ENCODE measurements at places on chromosomes 5 and 9.
A peak's percentile ranks its signal among the peaks of the same experiment; 100 is the strongest.

GRCh38 chr9:78112406-78112805 is 80.8 kb upstream of the GNAQ start:
- no peaks in the 10 kb centered on the region for H3K4me1 ChIP-seq
- H3K36me3 ChIP-seq = no peaks in the 10 kb centered on the region
- no peak overlapping the region for H3K27ac ChIP-seq
- DNase-seq = no peak

- no peaks in the 10 kb centered on the region for H3K4me1 ChIP-seq
- no peak for DNase-seq
- no peaks in the 10 kb centered on the region for H3K36me3 ChIP-seq
- no peaks in the 10 kb centered on the region for H3K27me3 ChIP-seq
- H3K27ac ChIP-seq = no peak overlapping the region
Measured at GRCh38 chr9:28720746-28721145, 1147.5 kb upstream of the C9orf72 start.

GRCh38 chr5:10856683-10857337 is 95.8 kb upstream of the DAP start:
- peaks cover 2% of the 10 kb centered on the region for H3K4me1 ChIP-seq
- H3K36me3 ChIP-seq = no peaks in the 10 kb centered on the region
- H3K27me3 ChIP-seq = no peaks in the 10 kb centered on the region
- H3K27ac ChIP-seq = no peak overlapping the region

DNA sequence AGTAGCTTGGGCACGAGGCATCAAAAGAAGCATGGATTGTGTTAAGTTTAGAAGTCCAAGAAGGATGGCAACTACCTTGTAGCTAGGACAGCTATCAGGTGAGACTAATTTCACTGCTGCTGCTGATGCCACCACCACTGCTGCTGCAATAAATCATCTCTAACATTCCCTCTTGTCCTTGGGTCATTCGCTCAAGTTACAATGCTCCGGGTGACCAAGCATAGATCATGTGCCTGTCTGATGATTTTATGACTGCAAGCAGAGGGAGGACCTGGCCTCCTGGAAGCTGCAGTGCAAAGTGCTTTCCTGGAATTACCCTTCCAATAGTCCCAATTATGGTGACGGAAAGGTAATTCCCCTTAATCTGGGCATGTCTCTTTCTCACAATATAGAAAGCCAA is 334.4 kb downstream of the PRELID2 start:
- H3K4me1 ChIP-seq = 0 out of 2 replicates have a peak, but pooled peaks cover 2% of the 10 kb centered on the region
- no peaks in the 10 kb centered on the region for H3K36me3 ChIP-seq
- DNase-seq = no peak
- no peak overlapping the region for H3K27ac ChIP-seq
- no peaks in the 10 kb centered on the region for H3K27me3 ChIP-seq

DNA sequence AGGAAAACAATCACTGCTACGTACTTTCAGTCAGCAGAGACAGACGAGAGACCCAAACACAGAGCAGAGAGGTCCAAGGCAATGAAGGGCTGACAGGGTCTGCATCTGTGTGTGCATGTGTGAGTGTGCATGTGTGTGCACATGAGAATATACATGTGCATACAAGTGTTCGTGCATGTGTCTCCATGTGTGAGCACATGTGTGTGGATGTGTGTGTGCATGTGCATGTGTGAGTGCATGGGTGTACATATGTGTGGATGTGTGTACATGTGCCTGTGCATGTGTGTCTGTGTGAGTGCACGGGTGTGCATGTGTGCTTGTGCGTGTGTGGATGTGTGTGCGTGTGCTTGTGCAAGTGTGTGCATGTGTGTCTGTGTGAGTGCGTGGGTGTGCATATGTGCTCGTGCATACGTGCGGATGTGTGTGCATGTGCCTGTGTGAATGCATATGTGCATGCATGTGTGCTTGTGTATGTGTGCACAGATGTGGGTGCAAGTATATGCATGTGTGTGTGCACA is 82.3 kb downstream of the OLFM1 start:
- H3K27ac ChIP-seq = no peak overlapping the region
- no peaks in the 10 kb centered on the region for H3K36me3 ChIP-seq
- no peak overlapping the region for H3K4me3 ChIP-seq
- H3K4me1 ChIP-seq = no peaks in the 10 kb centered on the region
- no peaks in the 10 kb centered on the region for H3K27me3 ChIP-seq
- DNase-seq = no peak

DNA sequence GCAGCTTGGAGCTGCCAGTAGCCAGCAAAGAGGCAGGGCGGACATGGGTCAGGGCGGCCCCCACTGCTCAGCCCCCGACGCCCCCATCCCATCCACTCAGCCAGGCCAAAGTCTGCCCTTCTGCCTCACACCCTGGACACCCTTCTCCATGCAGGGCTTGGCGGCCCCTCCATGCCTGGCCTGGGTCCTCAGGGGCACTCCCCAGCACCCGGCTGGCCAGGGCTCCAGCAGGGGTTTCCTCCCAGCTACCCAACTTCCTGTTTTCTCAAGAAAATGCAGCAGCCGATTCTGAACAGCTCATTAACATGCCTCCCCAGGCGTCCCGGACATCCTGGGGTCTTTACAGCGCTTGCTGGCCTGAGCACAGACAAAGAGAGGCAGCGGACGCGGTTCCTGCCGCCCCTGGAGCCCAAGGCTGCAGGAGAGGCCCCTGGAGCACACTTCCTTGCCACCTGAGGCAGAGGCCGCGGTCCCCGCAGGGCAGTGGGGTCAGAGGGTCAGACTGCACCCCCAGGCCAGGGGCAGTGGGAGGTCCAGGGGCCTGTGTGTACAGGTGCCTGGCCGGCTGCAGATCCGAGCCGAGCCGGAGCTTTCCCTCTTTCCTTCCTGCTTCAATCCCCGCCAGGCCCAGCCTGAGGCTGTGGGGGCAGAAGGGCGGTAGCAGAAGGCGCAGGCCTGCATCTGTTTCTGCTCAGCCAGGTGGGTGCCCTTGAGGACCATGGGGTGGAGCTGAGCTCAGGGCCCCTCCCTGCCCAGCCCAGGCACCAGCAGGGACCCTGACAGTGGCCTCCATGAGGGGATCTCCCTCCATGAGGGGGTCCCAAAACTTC is 18.7 kb upstream of the NRARP start:
- no peak overlapping the region for H3K4me3 ChIP-seq
- DNase-seq = no peak
- no peak overlapping the region for H3K27ac ChIP-seq
- H3K4me1 ChIP-seq = peaks cover 4% of the 10 kb centered on the region
- no peaks in the 10 kb centered on the region for H3K27me3 ChIP-seq
- no peaks in the 10 kb centered on the region for H3K36me3 ChIP-seq

DNA sequence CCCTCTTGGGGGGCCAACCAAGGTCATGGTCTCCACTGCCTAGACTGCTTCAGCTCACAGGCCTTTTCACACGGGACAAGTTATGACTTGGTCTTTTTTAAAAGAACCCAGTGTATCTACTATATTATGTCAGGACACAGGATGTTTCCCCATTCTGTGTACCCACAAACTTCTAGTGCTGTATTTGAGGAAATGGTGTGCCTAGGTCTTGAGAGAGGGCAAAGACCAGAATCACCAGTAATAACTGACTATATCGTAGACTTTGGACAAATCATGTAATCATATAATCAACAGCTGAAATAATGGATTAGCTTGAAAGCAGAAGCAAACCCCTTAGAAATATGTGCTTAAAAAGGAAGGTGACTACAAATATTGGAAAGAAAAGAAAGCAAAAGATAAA is 133.3 kb downstream of the ARL15 start:
- DNase-seq = no peak
- no peak overlapping the region for H3K27ac ChIP-seq
- no peaks in the 10 kb centered on the region for H3K27me3 ChIP-seq
- H3K4me3 ChIP-seq = no peak overlapping the region

- H3K4me3 ChIP-seq = no peak overlapping the region
- no peak for DNase-seq
- H3K4me1 ChIP-seq = no peaks in the 10 kb centered on the region
- H3K27ac ChIP-seq = no peak overlapping the region
Measured at GRCh38 chr9:137438591-137439157, 2.5 kb downstream of the ENTPD8 start.

DNA sequence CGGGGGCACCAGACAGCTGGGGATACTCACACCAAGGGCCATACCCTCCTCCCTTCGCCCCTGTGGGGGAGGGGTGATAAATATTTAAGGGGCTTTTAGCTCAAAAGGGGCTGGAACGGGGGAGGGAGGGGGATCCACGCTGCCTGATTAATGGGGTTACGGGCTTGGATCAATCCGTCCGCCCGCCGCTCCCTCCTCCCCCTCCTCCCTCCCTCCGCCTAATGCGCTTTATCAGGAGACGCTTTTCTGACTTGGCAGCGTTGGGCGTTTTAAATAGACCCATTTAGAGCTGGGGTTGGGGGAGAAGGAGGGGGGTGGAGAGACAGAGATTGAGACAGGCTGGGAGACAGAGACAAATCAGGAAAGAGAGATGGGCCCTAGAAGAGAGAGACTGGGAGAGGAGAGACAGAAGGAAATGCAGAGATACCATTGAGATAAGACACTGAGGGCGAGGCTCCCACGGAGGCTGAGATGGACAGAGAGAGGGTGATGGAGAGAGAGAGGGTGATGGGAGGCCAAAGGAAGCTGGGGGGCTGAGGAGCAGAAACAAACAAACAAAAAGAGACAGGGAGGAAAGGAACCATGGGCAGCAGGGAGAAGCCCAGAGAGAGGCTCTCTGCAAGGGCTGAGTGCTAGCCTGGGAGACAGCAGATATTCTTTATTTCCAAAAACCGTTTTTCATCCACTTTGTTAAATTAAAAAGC is 10.3 kb downstream of the CNTFR start:
- no peak overlapping the region for H3K27ac ChIP-seq
- peaks cover 29% of the 10 kb centered on the region for H3K27me3 ChIP-seq
- H3K4me1 ChIP-seq = peaks cover 10% of the 10 kb centered on the region
- no peak overlapping the region for H3K4me3 ChIP-seq

DNA sequence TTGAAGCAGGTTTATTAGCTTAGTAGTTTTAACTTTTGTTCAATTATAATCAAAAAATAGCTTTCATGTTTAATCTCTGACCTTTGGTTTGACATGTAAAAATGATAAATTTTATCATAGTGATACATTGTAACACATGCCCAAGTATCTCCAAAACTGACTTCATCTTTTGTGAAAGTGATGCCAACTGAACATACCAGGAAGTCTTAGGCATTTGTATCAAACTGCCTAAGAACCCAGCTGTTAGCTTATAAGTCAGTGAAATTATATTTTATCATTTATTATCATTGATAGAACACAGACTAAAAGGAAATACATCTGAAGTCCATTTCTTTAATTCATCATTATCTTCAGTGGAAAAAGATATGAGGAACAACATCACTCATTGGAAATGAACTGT is 39.1 kb downstream of the NIPBL start:
- H3K27ac ChIP-seq = no peak overlapping the region
- no peak overlapping the region for H3K4me3 ChIP-seq

DNA sequence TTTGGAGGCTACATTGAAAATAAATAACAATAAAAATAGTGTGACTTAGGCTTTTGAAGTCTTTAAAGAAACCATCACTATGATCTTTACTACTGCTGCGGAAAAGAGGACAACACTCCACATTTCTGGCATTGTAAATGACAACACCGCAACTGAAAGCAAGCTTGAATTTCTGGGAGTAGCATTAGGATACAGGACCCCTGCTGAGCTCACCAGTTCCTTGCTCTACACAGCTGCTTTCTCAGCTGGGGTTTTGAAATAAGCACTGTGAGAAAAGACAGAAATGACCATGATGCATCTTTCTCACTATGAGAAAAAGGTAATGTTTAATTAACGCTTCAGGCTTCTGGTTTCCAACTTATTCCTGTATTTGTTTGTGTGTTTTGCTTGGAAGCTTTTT is 168.0 kb downstream of the TAF11L14 start:
- no peak overlapping the region for H3K27ac ChIP-seq
- no peaks in the 10 kb centered on the region for H3K4me1 ChIP-seq
- no peaks in the 10 kb centered on the region for H3K36me3 ChIP-seq
- DNase-seq = peak; percentile 11

DNA sequence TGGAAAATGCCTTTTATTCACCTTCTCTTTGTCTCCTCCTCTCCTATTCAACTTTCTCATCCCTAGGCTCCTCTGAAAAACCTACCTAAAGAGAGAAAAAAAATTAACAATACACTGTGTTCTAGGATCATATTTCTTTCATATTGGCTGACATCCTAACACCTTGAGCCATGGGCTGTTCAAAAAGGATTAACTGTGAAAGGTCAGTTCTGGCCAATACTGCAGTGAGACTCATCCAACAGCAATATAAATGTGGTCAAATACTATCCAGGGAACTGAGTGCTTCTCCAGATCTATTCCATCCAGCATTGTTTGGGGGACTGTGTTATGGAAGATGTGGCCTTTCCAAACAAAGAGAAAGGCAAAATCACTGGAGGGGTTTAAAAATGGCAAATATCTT is 131.1 kb upstream of the MOCS2 start:
- no peaks in the 10 kb centered on the region for H3K36me3 ChIP-seq
- H3K4me3 ChIP-seq = no peak overlapping the region
- DNase-seq = no peak
- no peak overlapping the region for H3K27ac ChIP-seq
- H3K27me3 ChIP-seq = no peaks in the 10 kb centered on the region

GRCh38 chr9:95070549-95071021 is 246.9 kb downstream of the FANCC start:
- no peak overlapping the region for H3K4me3 ChIP-seq
- no peaks in the 10 kb centered on the region for H3K36me3 ChIP-seq
- 0 out of 2 replicates have a peak, but pooled peaks cover 1% of the 10 kb centered on the region for H3K4me1 ChIP-seq
- no peak for DNase-seq

Measured in iPS DF 6.9 (cell line).